ENCODE measurements at places on chromosomes 11 and 22.

DNA sequence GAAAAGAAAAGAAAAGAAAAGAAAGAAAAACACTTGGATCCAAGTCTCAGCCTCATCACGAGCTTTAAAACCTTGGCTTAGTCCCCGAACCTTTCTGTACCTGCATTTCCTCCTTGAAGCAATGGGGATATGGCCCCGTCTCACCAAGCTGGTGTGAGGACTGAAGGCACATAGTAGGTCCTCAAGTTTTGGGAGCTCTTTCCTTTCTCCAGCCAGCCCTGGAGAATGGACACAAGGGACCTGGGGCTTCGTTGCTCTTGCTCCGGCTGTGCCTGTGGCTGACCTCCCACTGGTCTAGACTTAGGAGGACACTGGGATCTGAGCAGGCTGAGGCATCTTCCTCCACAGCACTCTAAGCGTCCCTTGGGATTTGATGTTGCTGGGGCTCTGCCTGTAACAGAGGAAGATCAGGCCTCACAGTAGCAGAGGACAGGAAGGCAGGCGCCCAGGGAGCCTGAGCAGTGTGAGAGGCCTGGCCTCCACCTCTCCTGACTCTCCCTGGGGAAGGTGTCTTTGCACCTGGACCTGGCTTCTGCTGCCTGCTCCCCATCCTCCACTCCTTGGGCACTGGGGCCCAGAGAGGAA lies 32.8 kb downstream of the KCNC1 start:
- DNase-seq: no peak

DNA sequence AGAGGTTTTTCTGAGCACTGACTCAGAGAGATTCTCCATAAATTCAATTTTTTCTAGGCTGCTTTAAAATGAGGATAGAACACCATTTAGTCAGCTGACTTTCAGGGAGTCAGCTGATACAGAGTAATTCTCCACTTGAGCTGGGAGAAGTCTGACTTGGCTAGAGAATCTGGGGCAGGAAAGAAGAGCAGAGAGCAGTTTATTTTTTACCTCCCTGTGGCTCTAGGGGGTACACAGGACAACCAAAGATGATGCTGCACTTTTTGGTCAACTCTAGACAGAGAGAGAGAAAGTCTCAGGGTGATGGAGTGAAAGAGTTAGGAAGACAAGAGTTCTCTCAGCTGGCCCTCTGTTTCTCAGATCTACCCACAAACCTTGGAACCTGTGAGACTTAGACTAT lies 67.3 kb upstream of the EED start:
- no peak for DNase-seq

DNA sequence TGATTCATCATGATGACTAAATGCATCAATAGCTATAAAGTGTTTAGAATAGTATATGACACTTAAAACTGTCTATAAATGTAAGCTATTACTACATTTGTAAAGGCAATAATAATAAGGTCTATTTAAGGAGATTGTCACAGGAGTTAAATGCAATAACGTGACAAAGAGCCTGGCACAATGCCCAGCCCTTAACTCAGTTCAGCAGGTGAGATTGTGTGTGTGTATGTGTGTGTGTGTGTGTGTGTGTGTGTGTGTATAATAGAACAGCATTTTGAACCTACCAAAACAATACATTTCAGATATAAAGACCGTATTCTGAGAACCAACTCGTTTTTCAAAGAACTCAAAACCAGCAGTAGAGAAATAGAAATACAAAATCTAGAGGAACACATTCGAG lies 177.5 kb downstream of the MYO18B start:
- DNase-seq: no peak

- DNase-seq: no peak
Observed at GRCh38 chr11:76683161-76684095, 12.9 kb upstream of the LRRC32 start.
